ENCODE measurements at places on chromosomes 2 and 18. TPM values are rescaled to one million over a fixed set of nuclear protein-coding genes. Genes with fewer than 3 reads are reported as not detected.

DNA sequence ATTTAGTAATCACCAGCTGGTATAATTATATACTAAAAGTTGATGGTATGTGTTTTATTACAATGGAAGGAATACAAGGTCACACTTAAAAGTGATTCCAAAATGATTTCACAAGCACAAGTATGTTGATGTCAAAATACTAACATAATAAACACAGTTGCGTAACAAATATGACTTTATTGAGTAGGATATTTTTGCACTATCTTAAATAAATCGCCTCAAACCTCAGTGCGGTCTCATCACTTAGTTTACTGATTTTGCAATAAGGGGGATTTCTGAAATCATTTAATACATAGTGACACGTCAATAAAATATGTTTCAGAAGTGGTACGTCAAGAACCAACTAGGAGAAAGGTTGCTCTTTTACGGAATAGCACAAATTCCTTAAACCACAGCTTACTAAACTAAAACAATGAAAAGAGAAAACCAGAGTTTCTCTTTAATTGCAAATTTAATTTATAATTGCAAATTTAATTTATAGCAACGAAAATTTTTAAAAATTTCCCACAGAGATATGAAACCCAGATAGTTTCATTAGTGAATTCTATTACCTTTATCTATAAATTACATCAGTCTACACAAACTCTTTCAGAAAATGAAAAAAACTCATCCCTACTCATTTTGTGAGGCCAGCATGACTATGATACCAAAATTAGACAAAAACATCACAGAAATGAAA lies 304.0 kb upstream of the REG3G start:
- no peak for DNase-seq

DNA sequence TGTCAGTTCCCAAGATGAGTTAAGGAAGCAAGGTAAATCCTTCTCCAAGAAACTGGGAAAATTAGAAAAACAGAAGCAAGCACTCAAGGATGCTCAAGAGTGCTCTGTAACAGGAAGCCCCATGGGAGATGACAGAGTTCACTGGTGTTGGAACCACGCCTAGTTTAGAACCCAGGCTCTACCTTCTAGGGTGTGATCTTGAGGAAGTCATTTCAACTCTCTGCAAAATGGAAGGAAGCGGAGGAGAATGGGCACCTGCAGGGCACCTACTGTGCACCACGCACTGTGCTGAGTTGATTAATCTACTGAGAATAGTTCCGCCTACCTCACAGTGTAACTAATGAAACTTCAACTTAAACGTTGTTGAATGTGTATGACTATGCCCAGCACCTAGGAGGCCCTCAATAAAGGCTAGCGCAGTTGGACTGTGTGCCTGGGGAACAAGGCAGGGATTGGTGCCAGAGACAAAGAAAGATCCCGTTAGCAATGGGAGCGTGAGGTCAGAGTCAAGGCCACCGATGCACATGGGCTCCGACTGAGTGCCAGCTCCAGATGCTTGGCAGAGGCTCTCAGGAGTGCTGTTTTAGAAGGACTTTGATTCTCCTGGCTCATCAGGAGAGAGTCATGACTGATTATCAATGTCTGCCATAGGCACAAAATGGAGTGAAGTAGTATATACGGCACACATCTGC lies 93.7 kb downstream of the MAPK4 start:
- DNase-seq, result no peak

- DNase-seq, result no peak
These were observed 13.4 kb upstream of the WDR75 start for GRCh38 chr2:189427872-189428271.

DNA sequence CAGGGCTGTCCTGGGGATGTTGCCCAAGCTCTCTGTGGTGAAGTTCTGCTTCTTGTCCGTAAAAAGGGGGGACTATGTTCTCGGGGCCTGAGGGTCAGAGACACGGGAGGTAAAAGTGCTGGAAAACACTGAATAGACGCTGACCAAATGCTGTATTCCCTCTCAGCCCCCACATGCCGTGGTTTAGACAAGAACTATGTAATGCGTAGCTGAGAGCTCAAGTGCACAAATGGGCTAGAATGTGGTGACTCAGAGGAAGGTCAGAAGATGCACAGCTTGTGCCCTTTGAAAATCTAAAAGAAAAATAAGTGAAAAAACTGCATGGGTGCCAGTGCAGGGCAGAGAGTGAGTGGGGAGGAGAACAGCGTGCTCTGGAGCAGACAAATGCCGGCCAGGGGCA lies 80.3 kb upstream of the MAP4K4 start:
- no peak for DNase-seq

Gene CFAP65
- 0.27 TPM for polyA plus RNA-seq

Gene PRSS56
- polyA plus RNA-seq, result 0.08 TPM

Gene VWC2L
- polyA plus RNA-seq, result 0.08 TPM

Gene RAB17
- polyA plus RNA-seq, result 22.6 TPM

Gene DNAJC5G
- polyA plus RNA-seq, result 0.56 TPM

All from left renal cortex interstitium (tissue), 4 donors.